ENCODE measurements at places on chromosomes 4 and X.

- DNase-seq, result peak; percentile 21
Observed at GRCh38 chr4:150082241-150082640, 4.0 kb downstream of the DCLK2 start.

DNA sequence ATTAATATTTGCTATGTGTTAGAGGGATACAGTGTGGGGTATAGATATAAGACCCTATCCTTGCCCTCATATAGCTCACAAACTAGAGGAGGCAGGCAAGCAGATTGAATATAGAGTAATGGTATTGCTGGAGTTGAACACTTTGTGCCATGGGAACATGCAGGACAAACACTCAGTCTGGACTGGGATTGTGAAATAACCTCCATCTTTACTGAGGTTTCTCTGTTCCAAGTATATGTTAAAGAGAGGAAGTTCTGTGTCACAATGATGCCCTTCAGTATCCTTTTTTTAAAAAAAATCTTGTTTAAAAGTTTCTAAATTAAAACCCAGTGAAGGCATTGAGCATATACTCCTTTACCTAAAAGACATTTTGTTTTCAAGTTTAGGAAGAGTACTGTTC is 8.7 kb downstream of the FABP2 start:
- no peak for DNase-seq

GRCh38 chr4:54146139-54146538 is 46.2 kb downstream of the GSX2 start:
- DNase-seq, result no peak

DNA sequence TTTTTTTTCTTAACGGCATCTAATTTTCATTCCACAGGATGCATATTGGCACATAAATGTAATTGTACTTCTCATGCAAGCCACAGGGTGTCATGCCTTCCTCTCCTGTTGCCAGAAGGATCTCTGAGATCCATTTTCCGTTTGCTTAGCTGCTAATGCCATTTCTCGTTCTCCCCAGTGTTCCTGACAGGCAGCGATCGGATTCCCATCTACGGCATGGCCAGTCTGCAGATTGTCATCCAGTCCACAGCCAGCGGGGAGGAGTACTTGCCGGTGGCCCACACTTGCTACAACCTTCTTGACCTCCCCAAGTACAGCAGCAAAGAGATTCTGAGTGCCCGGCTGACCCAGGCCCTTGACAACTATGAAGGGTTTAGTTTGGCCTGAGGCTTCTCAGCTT is 8.9 kb upstream of the NAP1L5 start:
- DNase-seq, result peak; percentile 69

- peak; percentile 45 for DNase-seq
Observed at GRCh38 chr4:185869427-185869826, 57.4 kb upstream of the SORBS2 start.

- DNase-seq, result no peak
Observed at GRCh38 chrX:253451-254297, 27.5 kb upstream of the PLCXD1 start.

- no peak for DNase-seq
Observed at GRCh38 chr4:2689825-2690700, 66.1 kb downstream of the TNIP2 start.

GRCh38 chr4:64784125-64784524 is 374.9 kb upstream of the TECRL start:
- peak; percentile 70 for DNase-seq
